H1 (cell line): ENCODE measurements at places on chromosomes 6 and 20. TPM values are rescaled to one million over a fixed set of nuclear protein-coding genes. Genes with fewer than 3 reads are reported as not detected.

DNA sequence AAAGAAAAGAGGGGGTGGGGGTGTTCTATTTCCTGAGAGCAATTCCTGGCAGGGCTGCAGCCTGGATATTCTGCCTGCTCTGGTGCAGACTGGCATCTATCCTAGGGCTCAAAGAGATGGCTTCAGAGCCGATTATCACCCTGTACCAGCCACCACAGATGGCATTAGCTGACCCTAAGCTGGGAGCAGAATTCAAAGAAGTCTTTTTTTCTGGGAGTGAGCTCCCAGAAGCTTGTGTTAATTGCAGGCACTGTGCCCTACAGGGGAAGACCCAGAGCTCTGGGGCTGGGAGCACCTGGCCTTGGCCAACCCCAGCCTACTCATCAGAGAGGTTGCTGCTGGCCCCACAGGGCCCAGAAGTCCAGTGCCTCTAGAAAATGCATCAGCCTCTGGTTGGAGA is 85.9 kb downstream of the PXDC1 start:
- no peaks in the 10 kb centered on the region for H3K27me3 ChIP-seq
- H3K4me3 ChIP-seq, result no peak overlapping the region
- H3K27ac ChIP-seq, result no peak overlapping the region
- DNase-seq, result no peak
- H3K36me3 ChIP-seq, result no peaks in the 10 kb centered on the region

- no peaks in the 10 kb centered on the region for H3K36me3 ChIP-seq
- no peak overlapping the region for H3K4me3 ChIP-seq
- no peaks in the 10 kb centered on the region for H3K27me3 ChIP-seq
- H3K4me1 ChIP-seq, result no peaks in the 10 kb centered on the region
- H3K27ac ChIP-seq, result no peak overlapping the region
Measured at GRCh38 chr6:117463762-117464665, 18.5 kb upstream of the DCBLD1 start.

GRCh38 chr6:98875375-98875774 is 41.0 kb downstream of the POU3F2 start:
- no peak for DNase-seq
- H3K27me3 ChIP-seq, result no peaks in the 10 kb centered on the region
- no peaks in the 10 kb centered on the region for H3K4me1 ChIP-seq
- H3K27ac ChIP-seq, result no peak overlapping the region

GRCh38 chr6:152160346-152160745 is 352.9 kb downstream of the ESR1 start:
- H3K27me3 ChIP-seq, result no peaks in the 10 kb centered on the region
- no peaks in the 10 kb centered on the region for H3K36me3 ChIP-seq
- no peak overlapping the region for H3K27ac ChIP-seq
- no peaks in the 10 kb centered on the region for H3K4me1 ChIP-seq

- no peaks in the 10 kb centered on the region for H3K27me3 ChIP-seq
- no peak for DNase-seq
- no peak overlapping the region for H3K4me3 ChIP-seq
- no peaks in the 10 kb centered on the region for H3K36me3 ChIP-seq
Measured at GRCh38 chr6:127484212-127484863, 25.1 kb upstream of the KIAA0408 start.

DNA sequence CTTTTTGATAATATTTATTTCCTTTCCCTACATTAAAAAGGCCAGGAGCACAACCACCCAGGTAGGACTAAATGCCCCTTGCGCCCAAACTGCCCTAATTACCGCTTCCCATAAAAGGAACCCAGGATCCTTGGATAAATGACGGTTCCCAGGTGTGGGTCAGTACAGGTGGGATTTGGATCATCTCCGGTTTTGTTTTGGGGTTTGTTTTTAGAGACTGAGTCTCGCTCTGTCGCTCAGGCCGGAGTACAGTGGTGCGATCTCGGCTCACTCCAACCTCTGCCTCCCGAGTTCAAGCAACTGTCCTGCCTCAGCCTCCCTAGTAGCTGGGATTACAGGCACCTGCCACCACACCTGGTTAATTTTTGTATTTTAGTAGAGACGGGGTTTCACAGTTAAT is 28.4 kb downstream of the ZNF217 start:
- no peak overlapping the region for H3K4me3 ChIP-seq
- H3K27ac ChIP-seq, result no peak overlapping the region
- H3K4me1 ChIP-seq, result no peaks in the 10 kb centered on the region
- peaks cover 34% of the 10 kb centered on the region for H3K36me3 ChIP-seq
- DNase-seq, result no peak
- no peaks in the 10 kb centered on the region for H3K27me3 ChIP-seq

GRCh38 chr20:35909176-35909575 is 45.1 kb downstream of the SCAND1 start:
- H3K4me1 ChIP-seq, result peaks cover 14% of the 10 kb centered on the region; the same call in 1 of the 2 replicates
- no peaks in the 10 kb centered on the region for H3K27me3 ChIP-seq
- peaks cover 9% of the 10 kb centered on the region; the same call in 1 of the 2 replicates for H3K36me3 ChIP-seq
- no peak overlapping the region for H3K27ac ChIP-seq
- no peak overlapping the region for H3K4me3 ChIP-seq
- no peak for DNase-seq

DNA sequence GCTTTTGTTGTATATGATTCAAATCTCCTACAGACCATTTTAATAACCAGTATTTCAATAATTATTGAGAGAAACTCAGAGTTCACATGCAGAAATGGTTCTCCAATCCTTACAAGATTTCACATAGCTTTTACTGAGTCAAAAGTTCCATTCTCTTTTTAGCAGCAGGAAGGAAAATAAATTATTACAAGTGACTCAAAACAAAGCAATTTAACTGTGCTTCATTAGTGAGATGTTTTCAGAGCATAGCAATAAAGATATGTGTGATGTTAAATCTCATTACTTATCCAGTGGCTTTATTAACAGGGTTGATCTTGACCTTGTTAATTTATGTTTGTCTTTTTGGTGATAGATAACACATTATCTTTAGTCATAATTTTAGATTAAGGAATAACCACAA is 22.0 kb downstream of the KIF13A start:
- H3K36me3 ChIP-seq, result no peaks in the 10 kb centered on the region
- no peak for DNase-seq
- no peak overlapping the region for H3K27ac ChIP-seq
- H3K4me3 ChIP-seq, result no peak overlapping the region

- H3K4me3 ChIP-seq, result no peak overlapping the region
- peaks cover 8% of the 10 kb centered on the region for H3K4me1 ChIP-seq
- no peaks in the 10 kb centered on the region for H3K27me3 ChIP-seq
- H3K27ac ChIP-seq, result no peak overlapping the region
- DNase-seq, result no peak
Measured at GRCh38 chr20:50101281-50101680, 11.7 kb downstream of the UBE2V1 start.

DNA sequence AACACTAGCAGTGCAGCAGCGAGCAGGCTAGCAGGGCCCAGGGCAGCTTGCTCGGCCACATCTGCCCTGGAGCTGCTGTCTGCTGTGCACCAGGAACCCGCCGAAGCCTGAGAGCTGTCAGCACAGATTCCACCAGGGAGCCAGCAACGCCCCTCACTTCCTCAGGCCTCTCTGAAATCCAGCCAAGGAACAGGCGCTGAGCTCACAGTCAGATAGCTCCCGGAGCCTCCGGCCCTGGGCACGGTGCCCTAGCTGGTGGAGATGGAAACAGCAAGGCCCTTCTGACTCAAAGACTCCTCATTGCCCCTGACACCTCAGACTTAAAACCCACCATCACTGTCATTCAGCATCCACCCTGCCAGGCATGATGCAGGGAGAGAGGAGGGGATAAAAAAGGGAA is 839.4 kb downstream of the MAFB start:
- H3K27ac ChIP-seq, result no peak overlapping the region
- DNase-seq, result no peak
- H3K4me1 ChIP-seq, result peaks cover 2% of the 10 kb centered on the region; the same call in 1 of the 2 replicates
- peaks cover 2% of the 10 kb centered on the region; the same call in 1 of the 2 replicates for H3K27me3 ChIP-seq

The ATP9A gene
- 6.4 and 7.7 TPM in 2 replicates for total RNA-seq

The FARS2 gene
- total RNA-seq, result 14.0 and 14.4 TPM in 2 replicates

The IP6K3 gene
- total RNA-seq, result 0.22 and 0.23 TPM in 2 replicates

The SLC22A2 gene
- total RNA-seq, result 1.2 and 1.4 TPM in 2 replicates

The OR2B2 gene
- not detected in 2 replicates for total RNA-seq

The BNIP5 gene
- total RNA-seq, result not detected in 2 replicates
